ENCODE measurements at places on chromosomes 16 and 17.

- DNase-seq: no peak
These were observed 7.0 kb upstream of the BRCA1 start for GRCh38 chr17:43132117-43132516.

DNA sequence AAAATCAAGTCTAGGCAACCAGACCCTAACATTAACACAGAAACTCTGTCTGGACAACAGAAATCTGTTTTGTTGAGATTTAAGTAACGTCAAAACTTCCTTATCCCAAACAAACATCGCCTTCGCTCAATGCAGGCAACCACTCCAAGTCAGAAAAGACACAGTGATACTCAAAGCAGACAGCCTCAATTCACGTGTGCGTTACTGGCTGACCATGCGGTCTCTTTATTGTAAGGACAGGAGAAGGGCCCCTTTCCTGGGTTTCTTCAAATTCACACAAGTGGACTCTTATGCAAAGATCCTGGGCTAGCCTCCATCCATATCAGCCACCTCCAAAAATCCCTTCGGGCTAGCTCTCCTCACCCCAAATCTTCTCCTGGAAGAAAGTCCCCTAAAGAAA is 467.7 kb downstream of the SOX9 start:
- no peak for DNase-seq

GRCh38 chr16:86490859-86491639 is 19.3 kb upstream of the FOXF1 start:
- DNase-seq: no peak

- no peak for DNase-seq
These were observed 45.3 kb downstream of the REXO5 start for GRCh38 chr16:20851601-20852000.

- DNase-seq: no peak
These were observed 1.2 kb upstream of the ACSM3 start for GRCh38 chr16:20762404-20763123.

- DNase-seq: no peak
These were observed 45.6 kb downstream of the CHD9NB start for GRCh38 chr16:53007095-53007494.

DNA sequence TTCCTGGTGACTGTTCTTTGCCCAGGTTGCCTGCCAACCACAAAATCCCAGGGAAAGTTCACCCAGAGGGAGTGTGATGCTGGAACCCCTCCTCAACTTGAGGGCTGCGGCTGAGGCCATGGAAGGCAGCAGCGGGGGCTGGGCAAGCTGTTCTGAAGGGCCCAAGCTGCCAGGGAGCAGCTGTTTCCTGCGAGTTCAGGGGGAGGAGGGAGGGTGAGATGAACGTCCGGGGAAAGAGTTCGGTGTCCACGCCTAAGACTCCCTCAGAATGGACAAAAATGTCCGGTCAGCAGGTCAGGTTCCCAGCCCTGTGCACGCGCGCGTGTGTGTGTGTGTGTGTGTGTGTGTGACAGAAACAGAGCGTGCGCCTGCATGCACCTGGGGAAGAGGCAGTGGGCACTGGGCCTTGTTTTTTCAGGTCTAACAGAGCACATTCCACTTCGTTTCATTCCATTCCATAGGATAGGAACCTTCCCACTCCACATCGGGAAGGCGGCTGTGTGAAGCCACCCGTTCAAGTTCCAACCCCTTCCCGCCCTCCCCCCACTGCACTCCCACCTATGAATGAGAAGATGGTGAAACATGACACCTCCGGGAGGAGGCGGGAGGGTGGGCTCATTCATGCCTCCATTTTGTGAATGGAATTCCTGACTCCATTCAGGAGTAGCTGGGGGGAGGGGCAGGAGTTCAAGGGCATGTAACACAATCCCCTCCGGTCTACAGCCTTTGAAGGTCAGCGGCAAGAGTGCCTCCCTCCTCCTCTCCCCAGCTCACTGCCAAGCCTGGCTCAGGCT is 15.7 kb downstream of the ETV4 start:
- no peak for DNase-seq
